Effector memory CD8-positive, alpha-beta T cell (primary cell): ENCODE measurements at places on chromosomes 1 and 21.

DNA sequence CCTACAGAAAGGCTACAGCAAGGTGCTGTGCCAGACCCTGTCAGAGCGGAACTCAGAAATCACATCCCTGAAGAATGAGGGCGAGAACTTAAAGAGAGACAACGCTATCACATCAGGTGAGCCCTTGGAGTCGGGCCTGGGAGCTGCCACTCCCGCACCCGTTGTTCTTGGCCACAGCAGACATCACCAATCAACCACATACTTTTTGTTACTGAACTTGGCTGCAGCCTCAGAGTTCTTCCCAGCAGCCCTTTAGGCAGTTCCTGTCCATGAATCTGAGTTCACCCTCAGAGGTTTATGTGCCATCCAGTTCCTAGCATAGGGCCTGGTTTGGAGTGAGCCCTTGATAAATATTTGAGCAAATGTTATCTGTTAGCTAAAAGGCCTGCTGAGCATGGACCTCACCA lies 61.6 kb downstream of the FHAD1 start:
- no peak for DNase-seq

GRCh38 chr21:45053561-45054226 lies 20.7 kb upstream of the ADARB1 start:
- DNase-seq = no peak

- DNase-seq = peak; percentile 63
Observed at GRCh38 chr1:156082309-156083091, at the start of gene MEX3A. Gene MEX3A (minus strand): TSS chr1:156082465. CDS start chr1:156081998, 467 bp downstream.

- DNase-seq = no peak
Observed at GRCh38 chr1:67679691-67680090, 5.3 kb upstream of the GADD45A start.

GRCh38 chr1:212381397-212382035 lies 33.2 kb downstream of the PACC1 start:
- no peak for DNase-seq

- DNase-seq = no peak
Observed at GRCh38 chr1:222546548-222547259, 1.2 kb downstream of the HHIPL2 start.

GRCh38 chr1:221284028-221284427 lies 404.8 kb downstream of the HLX start:
- no peak for DNase-seq

- no peak for DNase-seq
Observed at GRCh38 chr21:34517491-34518245, 5.7 kb upstream of the KCNE1 start.

GRCh38 chr1:115837341-115837739 lies 3.6 kb downstream of the NHLH2 start:
- DNase-seq = no peak

- DNase-seq = no peak
Observed at GRCh38 chr1:44926311-44926781, 60.0 kb downstream of the EIF2B3 start.

DNA sequence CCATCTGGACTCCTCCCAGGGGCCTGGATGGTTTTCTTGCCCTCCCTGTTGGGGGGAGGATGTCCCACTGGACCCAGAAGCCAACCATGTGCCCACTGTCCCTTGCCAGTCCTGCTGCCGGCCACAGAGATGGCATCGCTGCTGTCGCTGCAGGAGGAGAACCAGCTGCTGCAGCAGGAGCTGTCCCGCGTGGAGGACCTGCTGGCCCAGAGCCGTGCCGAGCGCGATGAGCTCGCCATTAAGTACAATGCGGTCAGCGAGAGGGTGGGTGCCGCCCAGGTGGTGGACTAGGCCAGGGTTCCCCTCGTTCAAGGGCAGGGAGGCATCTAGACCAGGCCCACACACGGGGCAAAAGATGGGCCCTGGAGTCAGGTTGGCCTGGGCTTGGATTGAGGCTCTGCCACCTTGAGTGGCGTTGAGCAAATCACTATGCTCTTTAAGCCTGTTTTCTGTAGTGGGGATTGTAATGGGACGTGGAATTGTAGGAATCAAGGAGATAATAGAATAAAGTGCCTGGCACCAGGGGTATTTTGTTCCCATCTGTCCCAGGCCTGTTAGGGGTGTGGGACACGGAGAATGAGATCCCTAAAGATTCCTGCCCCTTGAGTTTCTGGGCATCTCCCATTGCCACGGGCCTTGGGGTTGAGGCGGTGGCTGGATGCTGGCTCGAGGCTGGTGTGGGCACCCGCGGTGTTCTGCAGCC lies 2.6 kb downstream of the CROCC start:
- DNase-seq = no peak

DNA sequence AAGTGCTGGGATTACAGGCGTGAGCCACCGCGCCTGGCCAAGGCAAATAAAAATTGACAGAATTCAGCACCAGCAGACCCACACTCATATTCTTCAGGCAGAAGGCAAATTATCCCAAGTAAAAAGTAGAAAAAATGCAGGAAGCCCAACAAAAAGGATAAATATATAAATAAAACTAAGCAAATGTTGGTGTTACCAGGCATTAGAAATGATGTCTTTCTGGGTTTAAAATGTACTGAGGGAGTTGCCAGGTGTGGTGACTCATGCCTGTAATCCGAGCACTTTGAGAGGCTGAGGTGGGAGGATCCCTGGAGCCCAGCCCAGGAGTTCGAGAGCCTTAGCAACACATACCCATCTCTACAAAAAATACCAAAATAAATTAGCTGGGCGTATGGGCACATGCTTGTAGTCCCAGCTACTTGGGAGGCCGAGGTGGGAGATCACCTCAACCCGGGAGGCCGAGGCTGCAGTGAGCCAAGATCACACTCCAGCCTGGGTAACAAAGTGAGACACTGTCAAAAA lies 6.3 kb downstream of the INTS11 start:
- no peak for DNase-seq

DNA sequence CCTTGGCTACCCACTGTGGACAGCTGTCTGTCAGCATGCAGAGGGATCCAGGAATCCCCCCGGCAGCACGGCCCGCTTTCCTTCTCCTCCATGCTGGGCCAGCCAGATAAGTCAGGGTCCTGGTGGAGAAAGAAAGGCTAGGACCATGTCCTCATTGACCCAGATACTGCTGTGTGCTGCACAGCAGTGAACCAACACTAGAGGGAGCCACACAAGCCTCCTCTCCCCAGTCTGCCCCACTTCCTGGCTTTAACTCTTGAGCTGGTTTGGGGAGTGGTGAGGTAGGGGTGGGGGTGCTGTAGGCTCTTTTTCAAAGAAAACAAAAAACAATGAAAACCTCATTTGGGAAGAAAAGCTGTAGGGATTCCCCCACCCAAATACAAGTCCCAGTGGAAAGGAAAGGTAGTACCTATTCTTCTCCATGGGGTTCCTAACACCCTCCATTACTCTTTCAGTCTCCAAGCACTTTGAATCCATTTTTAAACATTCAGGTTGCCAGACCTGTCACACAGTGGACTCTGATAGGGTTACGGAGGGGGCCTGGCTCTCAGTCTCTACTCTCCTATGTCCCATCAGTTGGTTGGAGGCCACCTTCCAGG lies 84.9 kb upstream of the CD1D start:
- no peak for DNase-seq

DNA sequence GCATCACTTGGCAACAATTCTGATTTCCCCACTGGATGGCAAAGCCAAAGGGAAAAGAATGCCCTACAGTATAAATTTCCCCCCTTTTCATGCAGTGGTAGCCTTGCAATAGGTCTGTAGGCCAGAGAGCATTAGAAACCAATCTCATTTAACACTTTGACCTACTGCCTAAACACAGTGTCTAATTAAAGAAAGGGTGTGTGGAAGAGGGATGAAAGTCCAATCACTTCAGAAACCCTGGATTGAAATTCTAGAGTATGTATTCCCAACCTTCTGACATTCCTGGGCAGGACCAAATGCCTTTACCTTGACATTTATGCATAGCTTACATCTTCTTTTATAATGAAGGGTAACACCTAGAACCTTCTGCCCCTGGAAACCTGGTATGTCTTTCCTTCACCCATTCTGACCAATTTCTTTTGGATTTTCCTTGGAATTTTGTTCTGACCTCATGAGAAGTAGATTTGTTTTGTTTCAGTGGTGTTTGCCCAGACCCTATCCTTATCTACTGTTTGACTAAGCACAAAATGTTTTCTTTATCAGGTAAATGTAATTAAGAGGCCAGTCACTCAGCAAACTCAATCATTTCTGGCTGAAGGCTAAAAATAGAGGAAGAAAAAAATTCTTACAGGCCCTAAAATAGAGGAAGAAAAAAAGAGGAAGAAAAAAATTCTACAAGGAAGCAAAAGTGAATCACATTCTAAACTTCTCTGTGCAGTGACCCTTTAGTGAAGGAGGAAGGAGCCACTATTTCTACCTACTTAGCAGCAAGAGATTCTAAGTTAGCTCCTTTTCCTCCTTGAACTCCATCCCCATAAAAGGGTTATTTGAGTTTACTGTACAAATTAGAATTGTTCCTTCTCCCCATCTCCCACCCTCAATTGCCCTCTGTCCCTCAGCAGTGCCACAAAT lies 129.5 kb upstream of the DSCAM start:
- no peak for DNase-seq

DNA sequence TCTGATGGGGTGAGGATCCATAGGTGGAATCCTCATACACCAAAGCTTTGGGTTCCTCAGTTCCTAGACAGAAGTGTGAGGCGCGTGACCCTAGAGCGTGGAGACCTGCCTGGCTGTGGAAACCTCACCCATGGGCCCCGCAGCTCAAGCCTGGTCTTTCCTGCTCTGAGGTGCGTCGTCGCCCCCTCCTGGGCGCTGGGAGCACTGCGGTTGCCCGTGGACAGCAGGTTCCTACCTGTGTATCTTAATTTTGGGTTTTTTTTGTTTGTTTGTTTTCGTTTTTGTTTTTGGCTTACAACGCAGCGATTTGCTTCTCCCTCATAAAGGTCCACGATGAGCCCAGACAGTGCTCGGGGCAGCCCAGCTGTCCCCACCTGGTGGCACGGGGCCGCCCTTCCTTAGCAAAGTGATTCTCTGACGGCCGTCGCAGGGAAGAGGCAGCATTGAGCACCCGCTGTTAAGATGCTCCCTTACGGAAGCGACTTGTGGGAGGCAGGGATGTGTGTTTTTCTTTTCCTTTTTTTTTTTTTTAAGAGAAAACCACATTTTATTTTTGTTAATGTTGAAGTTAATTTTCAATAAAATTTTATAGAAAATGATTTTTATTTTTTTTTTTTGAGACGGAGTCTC lies 36.5 kb upstream of the TRAPPC10 start:
- DNase-seq = peak; percentile 77

DNA sequence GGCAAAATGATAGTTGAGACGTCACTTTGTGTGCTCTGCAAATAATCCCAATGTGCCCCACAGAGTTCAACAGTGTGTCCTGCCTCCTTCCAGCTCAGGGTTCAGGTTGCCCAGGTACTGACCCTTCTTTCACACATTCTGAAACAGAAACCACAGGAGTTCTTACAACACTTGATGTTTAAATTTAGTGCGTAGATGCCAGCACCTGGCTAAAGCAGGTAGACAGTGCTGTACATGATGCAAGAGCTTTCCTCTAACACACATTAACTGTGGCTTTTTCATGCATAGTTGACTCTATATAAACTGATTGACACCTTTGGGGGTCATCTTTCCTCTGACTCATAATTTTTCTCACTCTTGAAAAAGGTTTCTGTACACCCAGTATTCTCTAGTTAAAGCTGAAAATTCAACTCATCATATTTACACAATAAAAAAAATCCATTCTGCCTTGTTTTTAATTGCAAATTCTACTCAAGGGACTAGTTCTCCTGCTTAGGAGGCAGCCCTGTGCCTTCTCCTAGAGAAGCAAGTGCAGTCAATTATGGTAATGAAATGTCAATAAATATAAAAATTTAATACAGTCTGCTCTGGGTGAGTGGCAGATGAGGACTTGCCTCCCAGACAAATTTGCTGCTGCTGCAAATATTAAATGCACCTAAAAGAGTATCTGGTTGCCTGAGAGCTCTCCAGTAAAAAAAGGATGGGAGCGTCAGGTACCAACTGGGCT lies 91.4 kb downstream of the NR5A2 start:
- DNase-seq = no peak

GRCh38 chr1:8816264-8816663 lies 1.2 kb downstream of the RERE start:
- no peak for DNase-seq

- no peak for DNase-seq
Observed at GRCh38 chr1:208036106-208036808, 125.3 kb upstream of the CD34 start.

- DNase-seq = no peak
Observed at GRCh38 chr1:191913260-191913977, 244.8 kb upstream of the RGS18 start.

GRCh38 chr1:75519651-75520427 lies 91.1 kb downstream of the SLC44A5 start:
- DNase-seq = no peak

GRCh38 chr1:62676611-62677356 lies 11.4 kb downstream of the DOCK7 start:
- DNase-seq = no peak

GRCh38 chr1:180235077-180235501 lies 5.0 kb downstream of the LHX4 start:
- DNase-seq = no peak

- no peak for DNase-seq
Observed at GRCh38 chr1:201423655-201424054, 2.1 kb upstream of the TNNI1 start.

GRCh38 chr1:9078015-9078751 lies 8.7 kb upstream of the SLC2A5 start:
- DNase-seq = no peak

GRCh38 chr1:4085546-4085945 lies 185.5 kb upstream of the C1orf174 start:
- DNase-seq = no peak

DNA sequence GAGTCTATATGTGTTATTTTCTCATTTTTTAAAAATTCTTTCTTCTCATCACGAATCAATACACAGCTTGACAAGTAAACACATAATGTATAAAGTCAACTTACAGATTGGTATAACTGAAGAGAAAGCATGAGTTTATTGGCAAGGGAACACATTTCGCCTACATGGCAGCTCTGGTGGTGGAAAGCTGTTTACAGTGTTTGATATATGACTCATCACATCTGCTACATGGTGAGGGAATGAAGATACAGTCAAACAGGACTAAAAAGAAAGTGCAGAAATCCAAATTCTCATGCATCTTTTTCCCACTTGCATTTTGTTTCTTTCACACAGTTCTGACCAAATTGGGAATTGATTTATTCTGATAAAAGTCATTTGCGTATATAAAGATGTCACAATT lies 122.2 kb upstream of the ADGRL4 start:
- no peak for DNase-seq

DNA sequence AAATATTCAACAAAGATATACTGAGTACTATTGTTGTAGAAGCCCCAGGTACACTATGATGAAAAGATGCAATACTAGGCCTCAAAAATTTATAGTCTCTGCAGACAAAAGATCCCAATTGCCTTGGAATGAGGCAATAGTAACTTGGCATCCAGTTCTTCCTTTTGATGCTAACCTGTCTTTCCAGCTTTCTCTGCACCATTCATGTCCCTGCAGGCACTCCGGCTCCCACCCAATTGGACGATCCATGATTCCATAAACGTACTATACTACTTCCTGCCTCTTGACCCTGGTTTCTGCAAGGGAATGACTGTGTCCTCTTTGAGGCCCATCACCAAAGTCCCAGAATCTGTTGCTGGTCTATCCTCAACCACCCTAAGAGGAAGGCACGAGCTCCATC lies 8.0 kb upstream of the TAGLN2 start:
- DNase-seq = no peak
